HCT116 (cell line): ENCODE measurements at places on chromosomes 12 and 14.

DNA sequence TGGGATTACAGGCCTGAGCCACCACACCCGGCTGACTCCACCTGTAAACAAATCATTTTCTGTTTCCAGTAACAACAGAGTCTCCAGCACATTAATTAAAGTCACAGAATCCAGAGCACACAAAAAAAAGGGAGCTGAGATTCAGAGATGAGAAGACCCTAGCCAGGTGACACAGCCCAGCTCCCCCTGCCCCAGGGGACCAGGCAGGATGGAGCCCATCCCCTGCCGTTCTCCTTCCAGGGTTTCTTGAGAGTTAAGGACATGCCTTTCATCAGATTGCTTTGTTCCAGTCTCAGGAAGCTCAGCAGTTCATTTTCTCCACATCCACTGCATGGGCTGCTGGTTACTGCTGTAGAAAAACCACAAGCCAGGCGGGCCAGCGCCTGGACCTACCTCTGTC is 81.2 kb downstream of the RIMBP2 start:
- DNase-seq, result no peak

DNA sequence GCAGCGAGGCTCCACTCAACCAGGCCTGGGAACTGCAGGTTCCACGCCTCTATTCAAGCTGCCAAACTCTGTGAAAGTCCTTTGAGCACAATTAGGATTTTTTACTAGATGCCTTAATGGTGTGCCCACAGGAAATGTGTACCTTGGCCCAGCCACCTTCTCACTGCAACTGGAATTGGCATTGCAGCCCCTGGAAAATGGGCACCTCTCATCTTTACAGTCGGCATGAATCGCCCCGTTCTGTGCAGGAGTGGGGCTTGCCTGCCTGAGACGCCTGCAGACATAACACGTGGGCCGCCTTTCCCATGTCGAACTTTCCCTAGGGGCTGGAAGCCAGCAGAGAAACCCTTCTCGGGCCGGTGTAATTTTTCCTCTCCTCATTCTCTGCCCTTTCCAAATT is 42.0 kb upstream of the ELK3 start:
- no peak for DNase-seq

DNA sequence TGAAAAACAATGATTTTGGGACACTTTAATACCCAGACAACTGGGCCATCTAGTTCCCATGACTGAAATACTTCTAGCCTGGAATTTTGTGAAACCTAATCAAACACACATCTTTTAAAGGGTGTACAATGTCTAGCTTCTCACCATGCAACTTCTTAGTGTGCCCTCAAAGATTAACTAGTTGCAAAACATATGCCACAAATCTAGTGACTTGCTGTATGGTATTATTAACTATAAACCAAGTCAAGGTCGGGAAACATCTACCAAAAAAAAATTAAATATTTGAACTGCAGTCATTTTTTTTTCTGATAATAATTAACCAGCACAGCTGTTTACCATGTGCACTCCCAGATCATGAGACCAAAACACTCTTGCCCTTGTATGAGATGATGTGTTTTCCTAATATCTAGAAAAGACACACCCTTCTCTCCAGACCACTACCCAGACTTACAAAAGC is 171.8 kb upstream of the FOXN3 start:
- no peak for DNase-seq

DNA sequence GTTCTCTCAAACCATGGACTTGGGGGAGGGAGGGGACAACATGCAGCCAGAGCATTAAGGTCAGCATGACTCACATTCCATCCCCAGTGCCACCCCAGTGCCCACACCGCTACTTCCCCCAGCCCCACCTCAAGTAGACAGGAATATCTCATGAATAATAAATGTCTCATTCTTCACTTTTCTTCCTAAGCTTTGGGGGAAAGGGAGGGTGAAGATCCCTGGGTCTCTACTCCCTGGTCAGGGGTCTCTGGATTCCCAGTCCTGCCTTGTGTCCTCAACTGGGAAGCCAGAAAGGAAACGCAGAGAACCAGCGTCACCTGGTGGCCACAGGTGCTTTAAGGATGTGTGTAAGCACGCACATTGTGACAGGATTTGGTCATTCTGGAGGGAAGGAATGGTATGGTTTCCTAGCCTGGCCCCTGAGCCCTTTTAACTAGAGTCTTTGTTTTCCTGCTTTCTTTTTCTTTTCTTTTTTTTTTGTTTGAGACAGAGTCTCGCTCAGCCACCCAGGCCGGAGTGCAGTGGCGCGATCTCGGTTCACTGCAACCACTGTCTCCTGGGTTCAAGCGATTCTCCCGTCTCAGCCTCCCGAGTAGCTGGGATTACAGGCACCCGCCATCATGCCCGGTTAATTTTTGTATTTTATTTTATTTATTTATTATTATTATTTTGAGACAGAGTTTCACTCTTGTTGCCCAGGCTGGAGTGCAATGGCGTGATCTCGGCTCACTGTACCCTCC is 3.4 kb downstream of the GPR84 start:
- DNase-seq, result peak; percentile 77

GRCh38 chr12:66137937-66138336 is 7.4 kb upstream of the LLPH start:
- DNase-seq, result no peak
